Dermis microvascular lymphatic vessel endothelial cell (primary cell): ENCODE measurements at places on chromosomes 6 and 20. TPM values are rescaled to one million over a fixed set of nuclear protein-coding genes. Genes with fewer than 3 reads are reported as not detected.

GRCh38 chr20:8018958-8019245, 659 bp downstream of the TMX4 start:
- peak; percentile 36 for DNase-seq

GRCh38 chr6:30724906-30725667, 4.9 kb downstream of the TUBB start:
- no peak for DNase-seq

GRCh38 chr6:73309785-73310502, 44.1 kb downstream of the DPPA5 start:
- DNase-seq: peak; percentile 44

The SNAP91 gene
- 0.13 and 1.3 TPM in 2 replicates for total RNA-seq

DNA sequence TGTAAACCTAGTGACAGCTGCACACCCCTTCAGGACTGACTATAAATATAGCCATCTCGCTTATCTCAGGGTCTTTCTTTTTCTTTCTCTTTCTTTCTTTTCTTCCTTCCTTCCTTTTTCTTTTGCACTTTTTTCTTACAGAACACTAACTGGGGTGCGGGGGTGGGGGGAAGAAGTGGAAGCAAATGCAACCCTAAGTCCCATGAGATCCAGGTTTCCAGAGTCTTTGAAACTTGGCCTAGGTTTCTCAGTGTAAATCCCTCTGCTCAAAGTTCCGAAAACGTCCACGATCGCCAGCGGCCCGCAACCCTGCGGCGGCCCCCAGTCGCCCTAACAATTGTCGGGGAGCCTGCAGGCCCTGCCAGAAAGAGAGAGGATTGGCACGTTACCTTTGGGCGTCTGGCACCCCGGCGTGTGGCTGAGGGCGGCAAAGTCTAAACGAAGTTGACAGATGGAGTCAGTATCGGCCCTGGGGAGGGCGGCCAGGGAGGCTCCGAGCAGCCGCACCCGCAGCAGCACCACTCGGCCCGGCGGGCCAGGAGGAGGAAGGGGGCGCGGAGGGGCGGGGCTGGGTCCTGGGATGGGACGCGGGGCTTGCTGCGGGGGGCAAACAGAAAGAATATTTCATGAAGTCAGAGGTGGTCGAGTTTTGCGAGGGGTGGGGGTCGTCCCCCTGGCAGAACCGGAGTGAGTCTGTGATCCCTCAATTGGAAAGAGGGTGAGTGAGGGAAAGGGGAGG, 577 bp upstream of the FOXF2 start:
- DNase-seq: no peak

DNA sequence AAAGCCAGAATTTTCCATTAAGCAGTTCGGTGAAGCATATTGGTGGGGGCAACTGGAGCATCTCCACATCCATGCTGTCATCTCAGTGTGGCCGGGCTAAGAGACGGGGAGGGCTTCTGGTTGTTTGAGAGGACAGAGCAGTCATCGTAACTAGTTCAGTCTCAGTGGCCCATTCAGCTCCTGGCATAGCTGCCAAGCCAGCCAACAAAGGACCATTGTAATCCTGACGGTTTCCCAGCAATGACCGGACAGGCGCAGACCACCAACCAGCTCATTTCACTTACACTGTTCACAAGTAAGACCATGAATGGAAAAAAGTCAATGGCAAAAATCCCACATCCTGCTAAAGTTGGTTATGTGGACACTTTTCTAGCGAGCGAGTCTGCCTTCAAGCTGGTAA, 14.9 kb upstream of the HDDC2 start:
- no peak for DNase-seq

- DNase-seq: no peak
Observed at GRCh38 chr6:68317366-68317765, 317.7 kb upstream of the ADGRB3 start.

DNA sequence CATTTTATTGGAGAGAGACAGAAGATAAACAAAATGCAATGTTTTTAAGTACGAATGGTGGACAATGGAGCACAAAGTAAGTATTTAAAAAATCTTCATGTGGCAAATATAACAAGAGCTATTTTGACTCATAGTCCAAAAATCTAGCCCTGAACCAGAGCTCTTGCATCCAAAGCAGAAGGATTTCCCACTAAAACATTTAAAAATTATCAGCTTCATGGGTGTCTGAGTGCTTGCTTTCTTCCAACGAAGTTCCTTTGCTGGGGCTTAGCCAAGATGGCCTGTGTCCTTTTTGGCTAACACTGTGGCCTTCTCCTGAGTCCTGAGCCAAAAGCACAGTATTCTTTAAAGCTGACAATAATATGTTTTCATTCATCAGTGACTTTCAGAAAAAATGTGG, 161.7 kb downstream of the RIMS1 start:
- DNase-seq: no peak

DNA sequence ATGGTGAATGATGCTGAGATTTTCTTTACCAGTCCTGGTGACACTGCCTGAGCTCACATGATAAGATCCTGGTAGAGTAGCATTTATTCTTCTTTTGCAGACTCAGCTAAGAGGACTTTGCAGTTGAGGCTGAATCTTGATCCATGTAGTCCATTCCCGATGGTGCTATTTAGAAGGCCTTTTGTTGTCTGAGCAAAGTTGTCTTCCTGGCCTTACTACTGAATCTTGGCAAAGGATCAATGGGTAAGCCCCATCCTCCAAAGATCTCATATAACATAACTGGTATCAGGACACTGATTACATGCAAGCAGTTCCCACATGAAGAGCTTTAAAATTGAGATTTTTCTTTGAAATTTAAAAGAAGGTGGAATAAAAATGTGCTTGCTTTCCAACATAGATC, 291.6 kb downstream of the SOX4 start:
- peak; percentile 62 for DNase-seq

The CST5 gene
- not detected in 2 replicates for total RNA-seq

DNA sequence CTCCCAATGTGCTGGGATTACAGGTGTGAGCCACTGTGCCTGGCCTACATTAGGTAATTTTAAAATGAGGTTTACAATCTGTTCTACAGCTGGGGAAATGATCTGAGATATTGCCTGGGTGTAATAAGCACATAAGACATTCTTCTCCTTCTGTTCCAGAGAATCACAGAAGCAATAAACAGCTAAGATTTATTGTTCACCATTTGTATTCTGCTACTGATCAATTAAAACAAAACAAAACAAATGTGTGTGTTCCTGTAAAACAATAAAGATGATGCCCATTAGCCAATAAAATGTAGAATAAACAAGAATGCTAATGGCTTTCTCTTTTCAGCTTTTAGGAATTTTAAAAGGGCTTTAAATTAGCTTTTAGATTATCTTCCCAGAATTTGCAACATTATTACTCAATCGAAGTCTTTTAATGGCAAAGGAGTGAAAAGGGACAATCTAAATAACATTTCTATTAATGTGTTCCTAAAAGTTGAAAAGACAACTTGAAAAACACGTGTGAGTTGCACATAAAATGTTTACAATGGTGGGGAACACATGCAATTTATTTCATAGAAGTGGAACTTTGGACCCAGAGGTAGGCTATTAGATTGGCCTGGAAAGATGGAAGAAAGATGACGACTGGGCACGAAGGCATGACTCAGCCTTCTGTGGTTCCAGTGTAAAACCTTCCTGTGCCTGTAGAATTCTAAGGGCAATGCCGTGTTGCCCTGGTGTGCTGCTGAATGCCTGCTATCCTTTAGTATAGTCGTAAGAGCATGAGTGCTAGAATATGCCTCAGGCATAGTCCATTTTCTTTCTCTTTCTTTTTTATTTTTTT, 29.0 kb upstream of the DEK start:
- no peak for DNase-seq

The RBPJL gene
- not detected in 2 replicates for total RNA-seq

DNA sequence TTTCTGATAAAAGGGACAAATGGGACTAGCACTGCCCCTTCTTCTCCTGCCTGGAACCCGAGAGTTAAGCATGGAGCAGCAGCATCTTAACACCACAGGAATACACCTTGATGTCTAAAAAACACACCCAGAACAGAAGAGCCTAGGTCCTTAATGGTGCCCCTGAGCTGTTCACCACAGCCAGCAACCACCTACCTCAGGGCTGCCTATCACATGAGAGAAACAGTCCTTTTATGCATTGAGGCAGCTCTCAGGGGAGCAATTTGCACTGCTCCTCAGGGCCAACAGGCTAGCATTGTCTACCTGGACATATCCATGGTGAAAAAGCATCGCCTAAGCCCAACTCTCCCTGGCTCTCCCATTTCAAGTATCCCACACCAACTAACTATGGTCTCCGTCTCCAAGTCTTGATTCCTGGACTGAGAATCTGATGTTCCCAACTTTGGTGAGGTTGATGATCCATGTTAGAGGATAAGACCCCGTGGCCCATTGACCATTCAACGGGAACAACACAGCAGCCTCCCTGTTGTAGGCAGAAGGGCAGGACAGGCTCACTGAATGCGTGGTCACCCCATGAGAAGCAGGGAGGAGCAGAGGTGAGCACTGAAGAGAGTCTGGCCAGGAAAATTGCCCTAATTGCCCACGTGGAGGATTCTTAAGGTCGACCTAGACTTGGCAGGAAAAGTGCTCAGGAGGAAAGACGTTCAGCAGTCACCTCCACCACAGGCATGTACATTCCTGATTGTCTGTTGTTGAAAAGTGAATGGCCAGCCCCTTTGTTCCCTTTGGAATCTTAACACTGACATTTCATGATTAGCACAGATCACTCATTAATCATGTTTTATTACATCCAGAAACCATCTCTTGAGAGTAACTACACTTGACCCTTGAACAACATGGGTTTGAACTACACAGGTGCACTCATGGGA, 4.2 kb upstream of the APMAP start:
- DNase-seq: no peak

- DNase-seq: no peak
Observed at GRCh38 chr20:32918751-32919150, 60.0 kb downstream of the EFCAB8 start.

DNA sequence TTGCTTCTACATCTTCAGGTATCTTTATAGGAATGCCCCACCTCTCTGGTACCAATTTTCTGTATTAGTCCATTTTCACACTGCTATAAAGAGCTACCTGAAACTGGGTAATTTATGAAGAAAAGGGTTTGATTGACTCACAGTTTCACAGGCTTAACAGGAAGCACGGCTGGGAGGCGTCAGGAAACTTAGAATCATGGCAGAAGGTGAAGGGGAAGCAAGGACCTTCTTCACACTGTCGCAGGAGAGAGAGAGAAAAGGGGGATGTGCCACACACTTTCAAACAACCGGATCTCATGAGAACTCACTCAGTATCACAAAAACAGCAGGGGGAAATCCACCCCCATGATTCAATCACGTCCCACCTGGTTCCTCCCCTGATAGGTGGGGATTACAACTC, 24.4 kb upstream of the LY86 start:
- DNase-seq: no peak

The HLA-DQB1 gene
- total RNA-seq: under 0.01 and 0.13 TPM in 2 replicates

DNA sequence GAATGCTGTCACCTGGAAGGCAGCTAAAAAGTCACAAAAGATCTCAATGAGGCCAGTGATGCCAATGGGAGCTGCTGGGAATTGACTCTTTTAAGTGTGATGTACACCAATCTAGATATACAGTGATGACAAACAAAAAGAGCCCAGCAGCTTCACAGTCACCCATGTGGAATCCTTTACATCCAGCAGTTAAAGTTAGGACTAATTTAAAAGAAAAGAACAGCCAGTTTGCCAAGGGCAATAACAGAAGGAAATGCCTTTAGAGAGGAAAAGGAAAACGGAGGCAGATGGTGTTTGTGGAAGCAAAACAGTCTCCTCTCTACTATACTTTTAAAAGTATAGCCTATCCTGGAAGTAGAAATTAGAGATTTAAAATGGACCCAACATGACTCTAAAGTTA, 873.5 kb downstream of the EPHA7 start:
- peak; percentile 89 for DNase-seq

DNA sequence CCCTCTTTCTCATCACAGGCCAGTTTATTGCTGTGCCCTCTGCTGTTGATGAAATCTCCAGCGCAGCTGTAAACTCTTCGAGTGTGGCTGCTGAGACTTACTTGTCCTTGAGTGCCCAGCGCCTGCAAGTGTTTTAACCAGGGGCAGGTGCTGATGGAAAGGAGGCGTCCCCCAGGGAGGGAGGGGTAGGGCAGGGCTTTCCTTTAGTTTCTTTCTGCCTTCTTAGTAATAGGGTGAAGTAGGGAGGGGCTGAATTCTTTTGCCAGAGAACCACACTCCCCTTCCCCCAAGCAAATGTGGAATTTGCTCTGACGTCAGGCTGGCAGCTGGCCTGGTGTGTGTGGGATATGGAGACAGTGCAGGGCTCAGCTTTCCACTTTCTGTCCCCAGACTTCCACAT, 61.2 kb downstream of the IGF2R start:
- DNase-seq: peak; percentile 19

The HAO1 gene
- not detected in 2 replicates for total RNA-seq

GRCh38 chr6:53162606-53163005, 14.0 kb upstream of the GCM1 start:
- DNase-seq: peak; percentile 5

- no peak for DNase-seq
Observed at GRCh38 chr6:130362128-130362527, 3.7 kb upstream of the TMEM200A start.

The MDFI gene
- total RNA-seq: 38.9 and 56.9 TPM in 2 replicates

- DNase-seq: no peak
Observed at GRCh38 chr6:156741287-156742073, 35.7 kb upstream of the ARID1B start.

The CRISP3 gene
- not detected in 2 replicates for total RNA-seq
